ENCODE measurements at places on chromosomes 1 and 21.

- no peak for DNase-seq
Measured at GRCh38 chr1:63435161-63435560, 67.7 kb downstream of the ALG6 start.

DNA sequence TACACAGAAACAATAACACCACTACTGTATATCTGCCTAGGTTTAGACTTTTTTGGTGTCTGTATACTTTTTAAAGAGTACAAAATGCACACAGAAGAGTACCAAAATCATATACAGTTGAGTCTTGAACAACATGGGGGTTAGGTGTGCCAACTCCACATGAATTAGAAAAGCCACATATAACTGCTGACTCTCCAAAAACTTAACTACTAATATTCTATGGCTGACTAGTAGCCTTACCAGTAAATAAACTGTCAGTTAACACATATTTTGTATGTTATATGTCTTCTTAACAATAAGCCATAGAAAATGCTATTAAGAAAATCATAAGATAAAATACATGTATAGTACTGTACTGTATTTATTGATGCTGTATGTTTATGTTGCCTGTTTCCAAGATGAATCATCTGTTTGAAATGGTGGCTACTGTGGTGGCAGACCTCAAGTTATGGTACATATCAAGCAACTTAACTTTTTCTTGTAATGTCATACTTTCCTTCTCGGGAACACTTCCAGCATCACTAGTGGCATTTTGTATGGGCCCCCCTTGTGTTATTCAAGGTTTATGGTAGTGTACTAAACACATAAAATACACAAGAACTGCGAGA, 71.2 kb downstream of the LHX4 start:
- no peak for DNase-seq

DNA sequence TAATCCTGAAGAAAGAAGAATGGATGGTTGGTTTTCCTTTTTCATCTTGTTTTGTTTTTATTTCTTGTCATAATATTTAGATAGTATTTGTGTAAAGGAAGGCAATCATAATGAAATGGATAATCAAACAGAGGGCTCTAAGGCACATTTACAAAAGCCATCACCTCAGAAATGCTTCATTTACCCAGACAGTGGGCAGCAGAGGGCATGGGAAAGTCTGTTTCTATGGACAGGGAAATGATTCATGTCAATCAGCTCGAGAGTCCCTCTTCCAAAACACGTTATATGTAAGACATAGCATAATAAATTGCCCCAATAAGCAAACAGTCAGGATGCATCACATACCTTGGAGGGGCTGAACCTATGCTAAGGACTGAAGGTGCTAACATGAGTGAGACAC, 426.1 kb downstream of the PLPP3 start:
- no peak for DNase-seq

GRCh38 chr1:219446288-219446687, 166.6 kb downstream of the ZC3H11B start:
- DNase-seq: no peak

- no peak for DNase-seq
Measured at GRCh38 chr1:221157026-221157761, 278.0 kb downstream of the HLX start.

- no peak for DNase-seq
Measured at GRCh38 chr1:236421022-236421421, 26.9 kb downstream of the EDARADD start.

DNA sequence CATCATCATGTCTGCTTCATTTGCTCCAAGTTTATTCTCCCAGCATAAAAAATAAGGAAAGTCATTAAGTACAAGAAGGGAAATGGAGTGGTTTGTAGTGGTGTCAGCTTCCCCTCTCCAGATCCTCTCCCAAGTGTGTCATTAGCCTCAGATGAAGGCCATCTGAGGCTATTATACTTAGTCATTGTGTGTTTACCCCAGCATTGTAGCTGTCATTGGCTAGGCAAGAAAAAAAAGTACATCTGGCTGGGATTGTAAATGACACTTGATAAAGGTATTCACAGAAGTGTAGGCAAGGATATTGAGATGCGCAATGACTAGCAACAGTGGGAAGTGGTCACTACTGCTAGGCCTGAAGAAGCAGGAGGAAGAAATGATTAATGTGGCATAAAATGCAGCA, 316.9 kb upstream of the SGIP1 start:
- DNase-seq: no peak

DNA sequence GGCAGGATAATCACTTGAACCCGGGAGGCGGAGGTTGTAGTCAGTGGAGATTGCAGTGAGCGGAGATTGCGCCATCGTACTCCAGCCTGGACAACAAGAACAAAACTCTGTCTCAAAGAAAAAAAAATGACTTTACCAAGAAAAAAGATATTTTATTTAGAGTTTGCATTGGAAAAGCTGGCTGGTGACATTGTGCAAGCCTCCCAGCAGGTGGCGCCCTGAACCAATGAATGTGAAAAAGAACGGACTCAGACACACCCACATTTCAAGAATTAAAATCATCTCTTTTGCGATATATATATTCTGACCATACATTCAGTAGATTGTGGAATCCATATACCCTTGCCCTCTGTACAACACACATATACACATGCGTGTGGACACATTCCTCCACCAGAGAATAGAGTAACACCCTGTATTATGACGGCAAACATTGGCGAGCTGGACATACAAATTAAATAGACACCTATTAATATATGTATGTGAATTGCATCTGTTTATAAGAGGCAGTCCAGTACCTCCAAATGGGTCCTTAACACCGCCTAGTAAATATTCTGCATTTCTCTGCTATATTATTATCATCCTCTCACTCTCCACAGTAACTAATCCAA, 39.0 kb upstream of the CADM3 start:
- DNase-seq: peak; percentile 51

DNA sequence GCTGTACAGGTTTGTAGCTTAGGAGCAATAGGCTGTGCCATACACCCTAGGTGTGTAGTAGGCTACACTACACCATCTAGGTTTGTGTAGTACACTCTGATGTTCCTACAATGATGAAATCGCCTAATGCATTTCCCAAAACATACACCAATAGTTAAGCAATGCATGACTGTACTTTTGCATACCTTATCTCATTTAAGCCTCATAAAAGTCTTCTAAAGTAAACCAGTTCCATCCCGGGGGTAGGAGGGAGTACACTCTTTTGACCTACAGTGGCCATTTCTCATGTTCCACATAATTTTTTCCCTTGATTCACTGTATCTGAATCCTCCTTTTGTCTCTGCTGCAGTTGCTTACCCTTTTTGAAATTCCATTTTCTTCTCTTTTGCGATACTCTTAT, 12.2 kb downstream of the TRMT13 start:
- DNase-seq: no peak

- DNase-seq: no peak
Measured at GRCh38 chr1:225923381-225923691, 714 bp downstream of the PYCR2 start.

GRCh38 chr1:31258581-31258980, 18.9 kb upstream of the NKAIN1 start:
- DNase-seq: no peak

Data from occipital lobe (tissue), 3 donors.